ENCODE measurements at places on chromosomes 4 and X.

DNA sequence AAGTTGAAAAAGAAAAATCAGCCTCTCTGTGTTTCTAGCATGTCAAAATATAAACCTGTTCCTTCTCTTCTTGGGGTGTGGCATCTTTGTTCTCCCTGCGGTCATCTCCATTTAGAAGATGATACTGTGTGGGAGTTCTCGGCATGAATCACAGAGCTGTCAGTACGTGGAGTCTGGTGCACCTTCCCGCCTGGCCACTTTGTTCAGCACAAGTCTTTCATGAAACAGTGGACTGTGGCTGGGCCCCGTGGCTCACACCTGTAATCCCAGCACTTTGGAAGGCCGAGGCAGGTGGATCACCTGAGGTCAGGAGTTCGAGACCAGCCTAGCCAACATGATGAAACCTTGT, 166.5 kb downstream of the MAML3 start:
- DNase-seq = no peak

DNA sequence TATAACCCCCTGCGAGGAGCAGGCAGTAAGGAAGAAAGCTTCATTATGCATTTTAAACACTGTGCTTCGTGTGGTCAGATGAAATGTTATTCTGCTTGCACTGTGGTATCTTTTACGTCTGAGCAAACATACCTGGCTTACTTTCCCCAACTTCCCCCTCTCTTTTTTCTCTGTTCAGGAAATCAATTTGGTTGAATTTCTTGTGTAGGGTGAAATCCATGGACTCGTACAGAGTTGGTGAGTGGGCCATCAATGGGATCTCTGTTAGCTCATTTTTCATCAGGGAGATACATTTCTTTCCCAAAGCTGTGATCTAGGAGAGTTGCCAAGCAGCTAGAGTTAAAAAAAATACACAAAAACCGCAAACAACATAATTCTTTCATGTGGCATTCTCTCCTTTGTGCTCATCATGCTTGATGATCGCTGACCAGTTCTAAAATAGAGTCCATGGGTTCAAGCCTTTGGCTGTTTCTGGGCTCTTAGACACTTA, 98.5 kb downstream of the FRAS1 start:
- peak; percentile 1 for DNase-seq

DNA sequence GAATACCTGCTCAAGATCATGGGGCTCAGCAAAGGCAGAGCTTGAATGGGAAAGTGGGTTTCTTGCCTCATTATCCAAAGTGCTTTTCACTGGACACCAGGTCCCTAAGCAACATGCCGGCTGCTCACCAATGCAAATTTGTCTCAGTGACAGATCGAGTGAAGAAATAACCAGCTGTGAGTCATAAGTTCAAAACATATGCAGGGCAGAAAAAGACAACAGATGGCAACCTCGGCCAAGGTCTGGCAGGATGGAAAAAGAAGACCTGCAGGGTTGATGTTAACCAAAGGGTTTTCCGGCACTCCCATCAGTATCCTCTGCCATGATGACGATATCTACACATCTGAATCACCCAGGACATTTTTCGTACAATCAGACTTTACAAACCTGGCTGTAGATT, 124.1 kb downstream of the AFAP1 start:
- no peak for DNase-seq

DNA sequence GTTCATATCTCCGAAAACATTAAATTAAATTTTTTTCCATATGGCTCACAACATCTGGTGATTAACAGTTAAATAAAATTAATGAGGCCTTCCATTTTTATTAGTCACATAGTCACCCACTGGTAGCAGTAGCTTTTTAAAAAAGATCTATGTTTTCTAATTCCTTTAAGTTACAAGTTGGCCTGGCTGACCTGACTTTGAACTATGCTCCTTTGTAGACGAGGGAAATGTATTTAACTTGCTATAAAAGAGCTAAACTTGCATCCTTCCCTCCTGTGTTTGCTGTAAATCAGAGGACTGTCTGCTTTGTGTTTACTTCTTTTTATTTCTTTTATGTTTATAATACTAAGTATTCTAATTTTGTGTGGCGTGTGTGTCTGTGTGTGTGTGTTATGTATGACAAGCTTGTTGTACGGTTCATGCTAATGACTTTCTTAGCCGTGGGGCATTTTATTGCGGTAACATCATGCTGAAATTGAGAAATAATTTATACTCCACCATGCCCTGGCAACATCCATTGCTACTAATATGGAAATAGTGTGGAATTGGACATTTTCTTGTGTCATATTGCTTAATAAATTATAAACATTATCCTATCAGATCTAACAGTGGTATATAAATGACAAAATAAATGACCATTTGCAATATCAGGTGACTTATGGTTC, 241.7 kb downstream of the SNCA start:
- DNase-seq = no peak

- DNase-seq = no peak
Measured at GRCh38 chrX:43224496-43224895, 431.6 kb upstream of the MAOA start.

Measured in NCI-H526 treated with DMSO at 0.1 percent for 48 hours (cell line).